ENCODE measurements at places on chromosomes 16 and 17.

DNA sequence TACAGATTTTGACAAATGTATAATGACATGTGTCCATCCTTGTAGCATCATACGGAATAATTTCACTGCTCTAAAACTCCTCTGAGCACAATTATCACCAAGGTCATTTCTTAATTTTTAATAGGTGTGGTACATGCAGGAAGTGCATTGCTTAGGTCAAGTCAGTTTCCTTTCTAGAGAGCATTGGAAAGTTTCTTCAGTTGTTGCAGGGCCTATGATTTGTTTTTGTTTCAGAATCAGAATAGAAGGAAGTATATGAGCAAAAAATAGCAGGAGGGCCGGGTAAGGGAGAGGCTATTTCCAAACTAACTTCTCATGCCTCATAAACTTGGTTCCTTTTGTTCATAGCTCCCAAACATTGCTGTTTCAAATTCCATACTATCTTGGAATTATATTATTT is 24.0 kb upstream of the SLFN5 start:
- no peak for DNase-seq

- peak; percentile 99 for DNase-seq
Observed at GRCh38 chr17:81927653-81928543, at the start of gene MAFG. Gene MAFG, minus strand, starts transcription at chr17:81927735. Its CDS starts 4,550 bp downstream, at chr17:81923185.

DNA sequence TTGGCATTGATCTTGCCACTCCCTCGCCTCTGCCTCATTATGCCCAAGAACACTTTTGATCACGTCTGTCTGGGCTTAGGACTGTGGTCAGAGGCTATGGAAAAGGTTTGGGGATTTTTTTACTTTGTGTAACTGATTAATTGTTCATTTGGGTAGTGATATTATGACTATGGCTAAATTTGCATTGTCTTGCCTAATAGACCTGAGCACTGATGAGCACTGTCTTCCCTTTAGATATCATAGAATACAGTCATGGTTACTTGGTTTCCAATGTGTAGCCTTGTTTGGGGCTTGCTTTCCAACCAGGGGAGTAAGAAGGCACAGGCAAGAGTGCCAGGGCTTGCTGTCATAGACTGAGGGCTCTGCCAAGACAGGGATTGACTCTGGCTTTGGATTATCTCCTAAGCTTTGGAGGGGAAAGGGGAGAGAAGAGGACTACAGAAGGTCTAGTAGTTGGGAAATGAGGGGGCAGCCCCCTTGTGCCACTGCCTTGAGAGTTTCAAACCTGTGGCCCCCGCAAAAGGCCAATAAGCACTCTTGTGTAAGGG is 13.7 kb downstream of the LIMD2 start:
- DNase-seq: no peak

DNA sequence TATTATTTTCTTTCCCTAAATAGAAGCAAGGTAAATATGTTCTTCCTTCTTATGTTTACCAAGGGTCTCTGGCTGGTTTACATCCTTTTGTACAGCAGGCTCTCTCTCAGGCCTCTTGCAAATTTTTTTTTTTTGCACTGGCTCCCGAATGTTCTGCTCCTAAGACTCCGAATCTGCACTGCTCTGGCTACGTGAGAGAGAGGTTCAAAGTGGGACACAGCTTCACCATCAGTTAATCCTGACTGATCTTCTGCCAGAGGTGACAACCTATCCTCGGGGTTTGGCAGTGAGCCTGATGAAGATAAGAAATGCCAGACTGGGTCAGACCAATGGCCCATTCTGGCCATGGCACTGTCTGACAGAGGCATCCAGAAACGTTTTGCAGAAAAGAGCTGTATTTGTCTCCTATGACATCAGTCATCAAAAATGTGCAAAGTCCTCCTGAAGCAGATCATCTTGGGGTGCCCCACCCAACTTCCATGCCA is 136.9 kb downstream of the GRIN2A start:
- no peak for DNase-seq

Data from lung (tissue), 17 donors.